ENCODE measurements at places on chromosomes 12 and 14.
A peak's percentile ranks its signal among the peaks of the same experiment; 100 is the strongest.

- DNase-seq: no peak
These were observed 183.2 kb upstream of the MYL2 start for GRCh38 chr12:111103583-111103982.

DNA sequence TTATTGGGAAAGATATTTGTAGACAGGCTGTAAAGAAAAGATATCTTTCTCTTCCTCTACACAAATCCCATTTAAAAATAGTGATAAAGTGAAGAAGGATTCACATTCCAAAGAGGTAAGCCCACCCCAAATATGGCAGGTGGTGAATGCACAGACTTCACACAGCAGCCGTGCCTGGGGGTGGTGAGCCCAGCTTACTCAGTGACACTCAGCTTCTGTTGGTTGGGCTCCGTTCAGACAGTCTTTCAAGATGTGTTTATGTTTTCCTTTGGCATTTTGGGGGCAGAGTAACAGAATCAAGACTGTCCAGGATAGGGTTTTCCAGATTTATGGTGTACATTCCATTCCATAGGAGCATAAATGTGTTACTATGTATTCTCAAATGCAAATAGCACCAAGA, 4.1 kb upstream of the COL2A1 start:
- no peak for DNase-seq

DNA sequence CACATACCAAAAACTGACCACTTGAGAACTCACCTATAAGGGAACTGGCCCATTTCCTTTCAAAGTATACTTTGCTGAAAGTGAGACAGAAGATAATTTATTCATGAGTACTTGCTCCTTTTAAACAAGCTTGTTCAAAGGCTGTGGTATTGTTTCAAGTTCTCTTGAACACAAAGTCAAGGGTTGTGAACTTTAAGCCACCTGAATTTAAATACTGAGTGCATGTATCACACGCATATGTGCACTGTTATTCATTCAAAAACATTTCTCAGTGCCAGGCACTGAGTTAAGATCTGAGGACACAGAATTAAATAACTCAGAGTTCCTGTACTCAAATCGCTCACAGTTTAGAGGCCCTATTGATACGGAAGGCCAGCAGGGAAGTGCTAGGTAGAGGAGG, 19.1 kb upstream of the LDHB start:
- DNase-seq: no peak

DNA sequence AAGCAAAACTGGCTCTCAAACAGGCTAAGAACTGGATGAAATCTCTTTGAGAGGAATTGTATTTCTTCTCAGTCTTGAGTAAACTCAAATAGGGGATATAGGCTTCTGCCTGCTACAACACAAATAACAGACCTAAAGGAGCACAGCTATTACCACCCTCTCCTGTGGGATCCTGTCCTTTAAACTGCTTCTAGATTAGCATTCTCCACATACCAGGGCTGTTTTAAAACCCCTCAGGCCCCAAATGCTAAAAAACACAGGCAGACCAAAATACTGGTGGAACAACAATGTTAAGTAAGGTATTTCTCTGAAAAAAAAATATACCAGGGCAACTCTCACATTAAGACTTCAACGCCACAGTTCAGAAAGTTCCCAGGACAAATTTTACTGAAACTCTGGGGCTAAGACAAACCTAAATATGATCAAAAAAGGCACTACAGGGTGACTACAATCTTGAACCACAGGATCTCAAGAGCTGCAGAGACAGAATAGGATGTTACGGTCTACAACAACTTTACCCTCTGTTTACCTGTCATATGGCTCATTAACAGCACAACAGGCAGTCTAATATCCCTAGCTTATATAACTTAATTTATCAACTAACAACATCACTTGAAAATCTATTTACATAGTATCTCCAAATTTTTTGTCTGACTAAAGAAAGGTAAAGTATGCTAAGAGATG, 7.2 kb downstream of the CPNE8 start:
- no peak for DNase-seq

- DNase-seq: no peak
These were observed 3.4 kb downstream of the ACTN1 start for GRCh38 chr14:68975667-68976066.

GRCh38 chr12:113860950-113861349, 105.2 kb downstream of the RBM19 start:
- no peak for DNase-seq

GRCh38 chr14:69260861-69261564, 1.1 kb downstream of the GALNT16 start:
- DNase-seq: peak; percentile 49

DNA sequence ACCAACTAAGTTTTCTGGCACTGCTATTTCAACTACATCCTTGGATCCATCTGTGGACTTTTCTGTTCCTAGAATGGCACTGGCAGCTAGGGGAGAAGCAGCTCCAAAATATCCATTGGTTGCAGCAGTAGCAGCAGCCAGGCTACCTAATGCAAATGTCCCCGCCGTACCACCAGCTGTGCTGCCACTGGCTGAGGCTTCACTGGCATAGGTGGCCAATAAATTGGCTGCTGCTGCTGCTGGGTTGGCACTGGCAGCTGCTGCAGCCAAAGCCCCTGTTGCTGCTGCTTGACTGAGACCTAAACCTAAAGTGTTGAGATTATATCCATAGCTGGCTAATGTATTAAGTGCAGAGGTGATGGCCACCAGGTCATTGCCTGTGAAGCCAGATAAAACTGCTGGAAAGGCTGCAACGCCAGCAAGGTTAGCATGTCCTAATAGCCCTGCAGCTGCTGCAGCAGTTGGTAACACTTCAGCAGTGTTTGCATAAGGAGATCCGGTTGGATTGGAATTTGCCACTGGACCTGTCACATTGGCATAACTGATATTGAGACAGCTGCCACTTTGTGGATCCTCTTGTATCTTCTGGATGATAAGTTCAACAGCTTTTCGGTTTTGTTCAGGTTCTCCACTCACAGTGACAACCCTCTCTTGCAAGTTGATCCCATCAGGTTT, 149.5 kb downstream of the NOVA1 start:
- DNase-seq: no peak

DNA sequence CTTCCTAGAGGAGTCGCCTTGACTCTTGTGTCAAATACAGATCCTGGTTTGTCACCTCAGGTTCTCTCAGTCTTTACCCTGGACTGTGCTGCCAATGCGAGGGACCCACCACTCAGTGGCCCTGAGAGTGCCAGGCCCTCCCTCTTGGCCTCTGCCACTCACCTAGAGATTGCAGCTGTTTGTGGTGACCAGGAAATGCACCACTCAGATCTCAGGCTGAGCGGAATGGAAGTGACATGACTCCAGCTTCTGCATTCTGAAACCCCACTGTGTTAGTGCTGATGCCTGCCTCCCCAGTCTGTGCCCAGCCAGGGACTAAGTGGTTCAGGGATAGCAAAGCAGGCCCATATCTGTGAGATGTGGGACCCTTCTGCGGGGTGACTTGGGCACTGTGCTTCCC, 27.8 kb upstream of the NEDD1 start:
- DNase-seq: no peak

GRCh38 chr14:100649173-100649519, 61.9 kb upstream of the BEGAIN start:
- no peak for DNase-seq

- DNase-seq: no peak
These were observed 30.5 kb upstream of the METAP2 start for GRCh38 chr12:95443459-95443858.

DNA sequence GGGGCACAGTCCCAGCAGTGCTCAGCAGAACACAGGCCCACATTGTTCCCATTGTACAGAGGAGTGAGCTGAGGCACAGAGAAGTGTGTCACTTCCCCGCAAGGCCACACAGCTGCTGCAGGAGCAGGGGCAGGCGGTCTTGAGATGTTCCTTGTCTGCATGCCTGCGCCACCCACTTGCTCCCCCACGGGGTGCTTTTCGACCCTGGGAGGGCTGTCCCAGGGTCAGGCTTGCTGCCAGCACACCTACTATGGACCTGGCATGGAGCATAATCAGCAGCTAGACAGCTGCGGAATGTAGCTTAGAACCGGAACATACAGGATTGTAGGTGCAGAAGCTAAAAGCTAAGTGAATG, 7.8 kb upstream of the EP400 start:
- peak; percentile 3 for DNase-seq

DNA sequence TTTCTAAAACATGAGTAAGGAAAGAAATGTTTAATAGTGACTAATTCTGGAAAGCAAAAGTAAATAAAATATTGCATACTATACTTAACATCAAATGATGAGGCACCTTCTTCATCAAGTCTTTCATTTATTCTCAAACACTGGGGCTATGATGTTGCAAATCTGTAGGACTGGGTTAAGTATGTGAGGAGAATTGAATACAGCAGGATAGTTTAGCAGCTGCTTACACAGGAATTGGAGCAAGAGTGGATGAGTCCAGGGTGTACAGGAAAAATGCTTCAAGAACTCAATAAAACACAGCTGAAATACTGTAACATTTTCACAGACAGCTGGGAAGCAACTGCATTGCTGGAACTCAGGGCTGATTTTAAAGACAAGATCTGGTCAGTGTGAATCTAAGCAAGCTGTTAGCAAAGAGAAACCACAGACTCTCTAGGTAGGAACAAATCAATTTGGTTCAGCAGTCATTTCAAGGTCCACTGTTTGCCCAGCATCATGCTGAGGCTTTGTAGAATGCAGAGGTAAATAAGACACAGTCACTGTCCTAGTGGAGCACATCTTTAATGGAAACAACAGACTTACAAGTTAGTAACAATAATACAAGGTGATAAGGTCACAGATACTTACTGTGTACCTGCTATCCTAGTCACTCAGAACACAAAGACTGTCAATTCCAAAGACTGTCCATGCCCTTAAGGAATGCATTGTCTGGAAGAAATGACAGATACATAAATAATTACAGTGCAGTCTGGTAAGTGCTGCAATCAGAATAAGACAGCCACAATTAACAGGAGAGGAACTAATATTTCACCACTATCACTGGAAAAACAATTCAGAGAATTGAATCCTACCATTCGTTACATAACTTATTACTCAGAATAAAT, 96.8 kb upstream of the DACT1 start:
- no peak for DNase-seq

GRCh38 chr12:3892631-3893030, 19.4 kb upstream of the PARP11 start:
- no peak for DNase-seq

DNA sequence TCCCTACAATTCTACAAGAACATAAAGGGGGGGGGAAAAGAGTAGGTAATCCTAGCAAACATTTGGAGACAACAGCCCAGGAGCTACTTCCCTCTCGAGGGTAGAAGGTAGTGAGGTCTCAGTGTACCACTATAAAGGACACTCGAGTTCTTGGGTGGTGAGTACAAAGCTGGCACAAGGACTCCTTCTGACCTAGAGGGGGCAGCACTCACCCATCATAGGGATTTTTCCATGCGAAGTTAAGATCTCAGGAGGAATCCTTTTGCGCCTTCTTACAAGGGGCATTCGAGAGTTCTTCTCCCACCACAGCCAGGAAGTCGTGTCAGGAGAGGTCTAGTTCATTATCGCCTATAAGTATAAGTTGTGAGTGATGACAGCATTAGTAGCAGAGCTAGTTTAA, 200.2 kb upstream of the RBM19 start:
- no peak for DNase-seq

DNA sequence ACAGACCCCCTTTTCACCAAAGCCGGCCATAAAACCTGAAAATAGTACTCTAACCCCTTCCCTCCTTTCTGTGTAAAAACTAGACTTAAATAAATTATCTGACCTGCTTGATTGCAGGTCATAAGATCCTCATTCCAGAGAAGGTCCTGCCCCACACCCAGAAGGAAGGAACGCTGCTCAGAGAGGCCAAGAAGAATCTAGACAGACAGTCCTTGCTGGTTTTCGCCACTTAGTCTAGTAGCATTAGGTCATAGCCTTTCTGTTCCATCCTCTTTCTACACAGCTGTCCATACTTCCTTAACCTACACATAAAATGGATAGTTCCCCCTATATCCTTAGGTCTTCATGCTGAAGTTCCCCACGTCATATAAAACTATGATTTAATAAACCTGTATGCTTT, 83.7 kb upstream of the IGF1 start:
- no peak for DNase-seq

GRCh38 chr12:18139254-18139653, 49.3 kb upstream of the RERGL start:
- no peak for DNase-seq

DNA sequence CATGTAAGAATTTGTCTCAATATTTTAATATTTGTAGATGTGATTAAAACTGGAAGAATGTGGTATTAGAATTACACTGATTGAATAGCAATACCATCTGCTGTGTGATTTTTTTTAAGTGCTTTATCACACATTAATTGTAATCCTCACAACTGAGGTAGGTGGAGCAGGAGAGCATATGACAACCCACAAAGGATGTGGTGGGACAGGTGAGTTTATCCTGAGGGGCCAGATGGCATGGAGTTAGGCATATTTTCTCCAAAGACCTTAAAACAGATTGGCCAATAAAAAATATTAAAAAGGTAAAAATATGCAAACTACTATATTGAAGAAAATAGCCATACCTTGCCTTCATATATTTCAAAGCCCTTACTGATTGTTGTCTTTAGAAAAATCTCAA, 7.8 kb downstream of the LRRC10 start:
- no peak for DNase-seq

GRCh38 chr12:20395791-20396550, 27.6 kb downstream of the PDE3A start:
- DNase-seq: no peak

- DNase-seq: no peak
These were observed 50.9 kb downstream of the CHGA start for GRCh38 chr14:92973798-92974372.

- no peak for DNase-seq
These were observed 113.1 kb downstream of the TRAFD1 start for GRCh38 chr12:112238441-112238840.

DNA sequence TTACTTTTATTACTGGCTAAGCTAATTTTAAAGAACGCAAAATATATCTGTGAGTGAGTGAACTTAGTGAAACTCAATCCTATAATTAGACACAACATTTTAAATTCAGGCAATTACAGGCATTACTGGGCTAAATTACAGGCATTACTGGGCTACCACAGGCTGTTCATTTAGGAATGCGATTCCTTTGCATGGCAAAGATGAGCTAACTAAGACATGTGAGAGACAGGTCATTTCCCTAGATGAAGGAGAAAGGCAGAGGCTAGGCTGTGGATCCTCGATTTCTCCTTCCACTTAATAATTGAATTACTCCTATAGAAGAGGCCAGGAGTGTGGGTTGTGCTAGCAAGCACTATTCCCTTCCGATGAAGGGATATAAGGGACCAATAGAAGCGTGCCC, 429.4 kb upstream of the LMO3 start:
- no peak for DNase-seq

DNA sequence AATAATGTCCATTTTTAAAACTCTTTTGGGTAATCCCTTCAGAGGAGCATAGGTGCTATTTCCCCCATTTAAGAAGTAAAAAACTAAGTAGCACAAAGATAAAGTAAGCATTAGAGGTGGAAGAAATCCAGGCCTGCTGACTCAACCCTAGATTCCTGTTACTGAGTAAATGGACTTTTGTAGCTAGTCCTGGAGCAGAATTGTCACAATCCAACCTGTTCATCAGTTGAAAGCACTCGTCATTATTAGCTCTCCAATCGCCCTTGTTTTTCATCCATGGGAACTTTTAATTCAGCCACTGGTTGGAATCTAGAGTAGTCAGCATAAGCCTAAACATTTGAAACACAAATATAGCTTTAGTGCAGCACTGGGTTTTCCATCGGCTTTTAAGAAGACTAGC, 139.5 kb upstream of the AMIGO2 start:
- no peak for DNase-seq

Data from activated T-cell treated with anti-CD3 and anti-CD28 coated beads, Interleukin-2, amount 50 U/mL, for 1 hour (primary cell).